ENCODE measurements at places on chromosomes 1 and 21.

DNA sequence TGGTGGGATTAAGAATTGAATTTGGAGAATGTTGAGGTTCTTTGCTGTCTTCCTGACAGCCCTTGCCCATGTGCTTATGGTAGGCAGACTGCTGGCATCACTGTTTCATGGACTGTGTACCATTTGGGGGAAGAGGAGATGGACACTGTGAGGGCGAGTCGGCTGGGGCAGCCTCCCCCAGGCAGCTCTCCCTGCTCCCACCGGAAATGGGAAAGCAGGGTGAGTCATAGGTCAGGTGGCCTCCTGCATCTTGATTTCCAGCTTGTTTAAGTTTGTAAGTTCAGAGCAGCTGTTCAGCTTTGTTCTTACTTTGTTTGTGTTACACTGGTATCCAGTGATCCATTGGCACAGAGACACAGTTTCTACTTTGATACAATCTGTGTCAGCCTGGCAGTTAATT, 87.2 kb upstream of the CNIH3 start:
- DNase-seq, result no peak

DNA sequence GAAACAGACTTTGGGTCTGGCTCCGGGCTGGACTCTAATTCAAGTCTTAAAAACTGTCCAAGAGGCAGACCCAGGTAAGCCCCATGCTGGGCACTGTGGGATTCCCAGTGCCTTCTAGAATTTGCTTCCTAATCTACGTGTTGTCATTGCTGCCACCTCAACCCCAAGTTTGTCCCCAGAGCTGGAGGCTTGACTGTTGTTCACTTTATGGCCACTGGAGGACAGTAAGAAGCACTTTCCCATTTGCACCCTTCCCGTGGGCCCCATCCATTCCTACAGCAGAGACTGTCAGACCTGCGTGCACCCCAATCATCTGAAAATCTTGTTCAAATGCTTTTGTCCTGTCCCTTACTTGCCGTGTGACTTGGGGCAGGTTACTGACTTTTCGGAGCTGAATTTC, 29.4 kb upstream of the VASH2 start:
- DNase-seq, result no peak

DNA sequence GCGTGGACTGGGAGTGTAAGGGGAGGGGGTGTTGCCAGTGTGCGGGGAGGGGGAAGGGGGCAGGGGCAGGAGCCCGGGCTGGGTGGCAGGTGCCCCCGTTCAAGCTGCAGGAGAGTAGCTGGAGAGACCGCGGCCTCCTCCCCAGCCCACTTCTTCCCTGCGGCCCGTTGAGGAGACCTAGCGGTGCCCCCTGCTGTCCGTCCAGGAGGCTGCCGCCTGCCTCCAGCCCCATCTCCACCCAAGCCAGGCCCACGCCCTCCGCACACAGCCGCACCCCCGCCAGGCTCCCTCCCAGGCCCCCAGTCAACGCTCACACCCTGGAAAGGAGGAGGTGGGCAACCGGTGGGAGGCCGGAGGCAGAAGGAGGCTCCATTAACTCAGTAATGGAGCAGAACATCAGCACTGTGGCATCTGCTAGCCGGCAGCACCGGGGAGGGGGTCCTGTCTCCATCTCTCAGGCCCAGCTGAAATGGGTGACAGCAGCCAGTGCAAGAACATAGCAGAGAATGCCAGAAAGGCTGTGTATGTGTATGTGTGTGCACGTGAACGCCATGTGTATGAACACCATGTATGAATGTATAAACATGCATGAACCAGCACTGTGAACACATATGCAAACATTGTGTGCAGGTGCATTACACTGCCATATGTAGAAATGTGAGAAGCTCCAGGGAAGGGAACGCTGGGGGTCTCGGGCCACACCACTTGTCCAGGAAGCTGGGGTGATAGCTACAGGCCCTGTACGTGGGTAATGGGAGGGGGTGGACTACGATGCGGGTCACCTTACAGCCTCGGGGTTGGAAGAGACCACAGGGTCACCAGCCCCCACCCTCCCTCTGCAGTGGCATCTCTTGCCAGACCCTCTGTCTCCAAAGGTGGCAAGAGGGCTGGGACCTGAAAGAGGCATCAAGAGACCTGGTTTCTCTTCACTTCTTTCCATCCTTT, 84.6 kb downstream of the SYT2 start:
- peak; percentile 25 for DNase-seq

DNA sequence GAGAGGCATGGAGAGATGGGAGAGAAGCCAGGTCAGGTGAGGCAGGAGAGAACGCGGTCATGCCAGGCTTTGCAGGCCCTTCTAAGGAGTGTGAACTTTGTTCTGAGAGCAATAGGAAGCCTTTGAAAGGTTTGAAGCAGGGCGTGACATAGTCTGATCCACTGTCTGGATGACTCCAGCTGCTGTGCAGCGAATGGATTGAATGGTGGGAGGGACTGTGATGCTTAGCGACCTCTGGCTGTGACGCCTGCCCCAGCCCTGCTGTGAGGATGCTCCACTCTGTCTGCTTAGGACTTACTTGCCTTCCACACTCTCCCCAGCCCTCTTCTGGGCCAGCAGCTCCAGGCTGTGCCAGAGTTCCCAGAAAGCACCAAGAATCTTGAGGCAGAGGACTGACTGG, 41.8 kb upstream of the POU3F1 start:
- no peak for DNase-seq

- DNase-seq, result no peak
These were observed 154.3 kb downstream of the PDE4B start for GRCh38 chr1:65946960-65947359.

All from stimulated activated CD4-positive, alpha-beta T cell treated with anti-CD3 and anti-CD28 coated beads, Interleukin-12 subunit alpha, Interleukin-12 subunit beta, amount 100 ng/mL, for 48 hours (primary cell).